ENCODE measurements at places on chromosomes 1 and 21.

DNA sequence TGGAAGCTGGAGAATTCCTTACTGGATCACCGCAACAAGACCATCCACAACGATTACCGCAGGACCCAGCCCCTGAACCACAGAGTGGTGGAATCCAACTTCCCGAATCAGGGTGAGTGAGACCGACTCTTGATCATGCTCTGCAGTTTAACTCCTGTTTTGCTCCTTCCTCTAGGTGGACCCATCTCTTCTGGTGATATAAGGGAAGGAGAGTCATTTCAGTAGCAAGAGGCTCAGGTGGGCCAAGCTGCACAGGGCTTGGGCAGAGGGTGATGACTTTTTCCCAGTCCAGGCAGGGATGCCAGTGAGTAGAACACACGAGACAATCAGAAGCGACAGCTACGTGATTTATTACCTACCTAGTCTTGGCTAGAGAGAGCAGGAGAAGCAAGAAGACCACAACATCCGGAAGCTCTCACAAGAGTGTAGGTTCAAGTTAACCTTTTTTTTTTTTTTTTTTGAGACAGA lies 25.2 kb downstream of the CA6 start:
- DNase-seq, result no peak

DNA sequence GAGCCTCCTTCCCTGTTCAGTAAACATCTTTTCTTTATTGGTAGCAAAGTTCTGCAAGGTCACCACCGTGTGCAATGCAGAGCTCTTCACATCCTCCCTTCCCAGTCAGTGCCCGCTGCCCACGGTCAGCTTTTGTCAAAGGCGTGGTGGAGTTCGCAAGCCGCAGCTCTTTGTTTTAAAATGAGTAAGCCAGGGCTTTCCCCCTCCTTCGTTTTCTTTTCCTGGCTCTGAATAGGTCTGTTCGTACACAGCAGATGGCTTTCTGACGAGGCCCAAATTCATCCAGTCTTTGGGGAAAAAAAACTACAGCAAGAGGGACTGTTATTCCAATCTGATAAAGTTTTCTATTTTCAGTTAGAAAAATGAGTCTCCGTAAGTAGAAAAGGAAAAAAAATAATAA lies 153.2 kb downstream of the LRIG2 start:
- DNase-seq, result no peak

DNA sequence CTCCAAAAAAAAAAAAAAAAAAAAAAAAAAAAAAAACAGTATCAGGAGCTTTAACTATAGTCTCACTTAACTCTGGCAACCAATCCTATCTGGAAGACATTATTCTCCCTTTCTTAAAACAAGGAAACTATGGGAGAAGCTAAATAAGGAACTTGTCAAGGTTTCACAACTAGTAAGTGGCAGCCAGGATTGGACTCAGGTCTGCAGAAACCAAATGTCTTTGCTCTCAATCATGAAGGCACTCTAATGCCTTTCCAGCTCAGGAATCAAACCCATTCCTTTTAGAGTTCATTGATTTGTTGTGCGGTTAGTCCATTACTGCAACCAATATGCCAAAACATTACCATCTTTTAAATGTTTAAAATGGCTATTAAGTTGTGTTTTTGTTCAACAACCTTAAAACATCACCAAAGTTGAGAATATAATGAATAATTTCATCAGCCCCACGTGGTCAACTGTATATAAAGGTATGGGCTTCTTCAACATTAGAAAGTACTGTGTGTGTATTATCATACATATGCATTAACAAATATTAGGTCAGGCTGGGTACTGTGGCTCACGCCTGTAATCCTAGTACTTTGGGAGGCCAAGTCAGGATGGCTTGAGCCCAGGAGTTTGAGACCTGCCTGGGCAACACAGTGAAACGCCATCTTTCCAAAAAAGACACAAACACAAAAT lies 1.5 kb downstream of the EPRS1 start:
- no peak for DNase-seq

DNA sequence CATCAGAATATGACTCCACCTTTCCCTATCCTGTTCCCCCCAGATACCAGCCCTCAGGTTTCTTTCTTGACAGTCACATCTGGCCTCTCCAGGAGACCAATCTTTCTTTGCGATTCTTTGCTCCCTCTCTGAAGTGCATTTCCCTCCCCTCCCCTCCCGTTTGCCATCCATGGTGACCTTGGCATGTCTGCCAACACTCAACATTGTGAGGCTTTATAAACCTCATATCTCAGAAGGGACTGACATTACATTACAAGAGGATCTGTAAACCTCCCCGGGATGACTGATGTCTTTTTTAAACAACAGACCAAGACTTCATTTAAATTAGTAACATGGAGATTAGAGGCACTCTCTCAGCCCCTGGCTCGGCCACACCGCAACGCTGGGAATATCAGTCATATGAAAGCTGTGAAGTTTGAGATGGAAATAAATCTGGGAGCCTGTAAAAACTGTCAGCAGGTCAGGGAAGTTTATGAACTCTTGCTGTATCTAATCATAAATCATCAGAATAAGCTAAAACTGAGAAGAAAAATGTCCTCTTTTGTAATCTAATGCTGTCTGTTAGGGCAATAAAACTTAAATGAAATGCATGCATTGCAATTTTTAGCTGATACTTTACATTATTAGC lies 401.7 kb upstream of the PROX1 start:
- no peak for DNase-seq

DNA sequence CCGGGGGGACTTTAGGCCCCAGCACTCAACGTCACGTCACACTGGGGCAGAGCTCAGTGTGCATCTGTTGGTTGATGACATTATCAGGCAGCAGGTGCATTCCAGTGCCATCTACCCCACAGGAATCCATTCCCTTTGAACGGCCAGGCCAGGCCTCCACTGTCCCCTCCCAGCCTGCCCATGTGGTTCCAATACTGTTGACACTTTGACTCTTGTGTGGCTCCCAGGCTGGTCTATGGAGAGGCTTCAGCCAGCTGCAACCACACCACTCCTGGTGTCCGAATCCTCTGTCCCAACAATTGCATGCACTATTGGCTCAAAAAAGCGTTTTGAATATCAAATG lies 92.0 kb upstream of the SIM2 start:
- no peak for DNase-seq

- no peak for DNase-seq
Observed at GRCh38 chr1:245090491-245091090, 64.2 kb upstream of the KIF26B start.

DNA sequence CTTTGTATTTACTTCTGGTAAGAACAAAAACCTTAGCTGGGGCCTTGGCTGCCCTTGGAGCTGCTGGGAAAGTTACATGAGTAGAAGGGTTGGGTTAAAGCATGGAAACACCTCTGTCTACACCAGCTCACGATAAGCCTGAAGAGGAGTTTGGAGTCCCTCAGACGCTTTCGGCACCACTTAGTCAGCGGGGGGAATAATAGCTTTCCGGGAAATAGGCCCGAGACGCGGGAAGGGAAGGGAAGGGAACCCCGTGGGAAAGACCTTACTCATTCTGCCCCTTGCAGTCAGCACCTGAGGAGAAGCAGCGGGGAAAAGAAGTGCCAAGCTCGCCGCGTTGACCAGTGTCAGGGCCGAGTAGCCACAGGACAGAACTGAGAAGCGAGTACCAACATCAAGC lies 66.4 kb upstream of the PDE9A start:
- no peak for DNase-seq

GRCh38 chr1:222786121-222786520 lies 28.7 kb upstream of the DISP1 start:
- DNase-seq, result no peak

DNA sequence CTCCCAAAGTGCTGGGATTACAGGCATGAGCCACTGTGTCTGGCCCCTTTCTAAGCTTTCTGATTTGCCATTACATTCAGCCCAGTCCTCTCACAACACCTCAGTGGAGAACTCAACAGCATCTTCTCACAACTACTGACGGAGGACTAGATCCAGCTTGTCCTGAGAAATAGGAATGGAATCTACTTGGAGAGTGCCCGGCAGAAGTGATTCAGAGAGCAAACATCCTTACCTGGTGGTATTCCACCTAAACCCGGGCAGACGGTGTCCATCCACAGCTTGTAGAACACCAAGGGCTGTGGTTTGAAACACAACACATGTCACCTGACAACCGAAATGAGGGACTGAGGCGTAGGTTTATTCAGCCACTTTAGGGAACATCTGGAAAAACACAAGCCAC lies 28.8 kb upstream of the CCSAP start:
- no peak for DNase-seq

- no peak for DNase-seq
Observed at GRCh38 chr1:42756956-42757891, 9.6 kb downstream of the P3H1 start.

DNA sequence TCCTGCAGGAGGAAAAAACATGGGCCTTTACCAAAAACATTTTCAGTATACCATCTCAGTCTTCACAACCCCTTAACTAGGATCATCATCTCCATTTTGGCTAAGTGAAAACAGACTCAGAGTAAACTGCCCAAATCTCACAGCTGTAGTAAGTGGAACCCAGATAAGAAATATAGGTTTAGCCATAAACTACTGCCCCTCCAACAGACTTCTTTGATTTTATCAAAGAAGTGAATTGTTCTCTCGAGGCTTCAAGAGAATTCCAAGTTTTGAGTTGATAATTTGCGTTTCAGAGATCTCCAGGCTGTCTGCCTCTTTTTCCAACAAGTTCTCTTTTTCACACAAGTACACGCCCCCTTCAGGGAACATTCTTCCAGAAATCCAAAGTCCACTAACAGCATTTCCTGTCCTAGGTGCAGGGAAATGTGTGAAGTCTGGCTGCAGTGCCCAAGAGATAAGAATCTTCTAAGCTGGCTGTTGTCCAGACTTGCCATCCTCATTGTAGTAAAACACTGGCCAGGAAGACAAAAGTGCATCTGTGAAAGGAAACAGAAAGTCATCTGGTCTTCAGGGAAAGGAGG lies 30.8 kb downstream of the RNF19B start:
- DNase-seq, result no peak

- DNase-seq, result no peak
Observed at GRCh38 chr1:90730243-90731022, 13.3 kb upstream of the BARHL2 start.

- no peak for DNase-seq
Observed at GRCh38 chr21:44653656-44654575, 543 bp downstream of the KRTAP12-4 start.

DNA sequence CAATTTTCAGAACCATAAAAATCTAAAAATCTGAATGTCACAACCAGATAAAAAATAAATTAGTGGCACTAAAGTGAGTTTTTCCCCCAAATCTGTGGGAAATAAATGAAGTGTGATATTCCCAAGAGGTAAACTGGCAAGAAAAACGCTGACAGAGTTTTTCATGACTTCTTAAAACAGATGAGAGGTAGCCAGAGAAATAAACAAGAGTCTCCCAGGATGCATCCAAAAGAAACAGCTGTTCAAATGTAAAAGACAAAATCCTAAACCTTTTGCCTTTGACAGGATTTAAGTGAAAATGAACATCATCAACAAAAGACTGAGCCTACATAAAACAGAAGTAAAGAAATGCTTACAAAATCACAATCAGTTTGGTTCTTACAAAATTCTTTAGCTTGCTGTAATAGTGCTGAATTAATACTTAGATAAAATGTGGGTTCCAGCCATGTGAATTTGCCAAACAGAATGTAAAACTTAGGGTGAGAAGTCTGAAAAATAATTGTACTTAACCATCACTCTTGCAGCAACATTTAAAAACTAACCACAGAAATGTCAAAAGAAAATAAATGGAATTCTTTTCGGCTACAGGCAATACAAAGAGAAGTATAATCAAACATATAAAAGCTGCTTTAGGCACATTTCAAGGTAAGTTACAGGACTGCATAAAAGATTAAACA lies 133.6 kb downstream of the EIF4G3 start:
- no peak for DNase-seq
